ENCODE measurements at places on chromosomes 7 and 10. TPM values are rescaled to one million over a fixed set of nuclear protein-coding genes. Genes with fewer than 3 reads are reported as not detected.

The DLX6 gene
- total RNA-seq = 1.1 TPM

DNA sequence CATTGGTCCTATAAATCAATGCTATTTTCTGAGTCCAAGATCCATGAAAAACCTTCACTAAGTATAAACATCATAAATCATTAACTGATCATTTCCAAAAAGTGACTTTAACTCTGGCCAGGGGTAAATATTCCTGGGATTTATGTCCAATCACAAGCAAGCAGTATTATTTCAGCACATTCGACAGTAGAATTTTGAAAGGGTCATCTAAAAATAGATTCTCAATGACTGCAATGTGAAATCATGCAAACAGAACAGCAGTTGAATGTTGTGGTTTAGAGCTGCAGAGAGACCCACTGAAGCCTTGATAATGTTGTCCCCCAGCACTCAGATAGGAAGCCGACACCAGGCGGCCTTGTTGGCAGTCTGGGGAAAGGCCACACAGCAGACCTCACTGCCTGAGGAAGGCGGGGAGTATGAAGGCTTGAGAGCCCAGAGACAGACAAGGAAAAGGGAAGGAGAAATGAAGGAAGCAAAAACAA lies 38.1 kb downstream of the FAM107B start:
- peak; percentile 71 for DNase-seq

The HYAL4 gene
- not detected for total RNA-seq

The FOXI2 gene
- total RNA-seq = not detected

DNA sequence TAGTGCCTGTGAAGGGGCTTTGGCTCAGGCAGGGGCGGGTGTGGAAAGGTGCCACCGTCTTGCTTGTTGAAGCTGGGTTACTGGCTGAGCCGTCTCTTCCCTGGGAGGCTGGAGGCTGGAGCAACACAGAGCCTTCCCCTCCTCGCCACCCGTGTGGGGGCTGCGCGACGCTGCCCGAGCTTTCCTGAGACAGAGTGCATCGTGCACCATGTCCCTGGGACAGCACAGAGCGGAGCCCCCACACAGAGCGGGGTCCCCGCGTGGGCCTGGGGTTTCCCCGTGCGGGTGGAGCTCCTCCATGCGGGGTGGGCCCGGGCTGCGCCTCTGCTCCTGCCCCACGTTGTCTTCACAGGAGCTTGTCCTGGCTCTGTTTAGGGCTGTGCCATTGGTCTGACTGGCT lies 69.9 kb downstream of the INPP5A start:
- peak; percentile 47 for DNase-seq

- no peak for DNase-seq
These were observed 78.2 kb downstream of the HACD1 start for GRCh38 chr10:17538941-17539340.

DNA sequence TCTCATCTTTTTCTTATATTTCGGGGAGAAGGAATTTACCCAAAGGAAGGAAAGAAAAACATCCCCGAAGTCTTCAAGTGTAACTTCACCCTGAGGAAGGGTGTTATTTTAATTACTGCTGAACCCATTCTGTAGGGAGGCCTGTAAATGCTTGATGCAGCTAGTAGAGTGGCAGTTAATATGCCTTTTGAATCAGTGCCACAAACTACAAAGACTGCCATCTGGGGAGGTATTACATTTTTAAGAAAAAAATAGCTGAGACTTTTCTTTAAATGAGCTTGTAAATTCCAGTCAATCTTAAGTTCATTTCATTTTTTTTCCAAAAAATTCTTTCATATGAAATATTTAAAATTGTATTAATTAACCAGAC lies 233.1 kb upstream of the FERD3L start:
- DNase-seq = no peak
